ENCODE measurements at places on chromosomes 16 and 17. TPM values are rescaled to one million over a fixed set of nuclear protein-coding genes. Genes with fewer than 3 reads are reported as not detected.

GRCh38 chr17:17152385-17152784 lies 53.7 kb downstream of the PLD6 start:
- H3K36me3 ChIP-seq = peaks cover 57% of the 10 kb centered on the region
- H3K27me3 ChIP-seq = no peaks in the 10 kb centered on the region

DNA sequence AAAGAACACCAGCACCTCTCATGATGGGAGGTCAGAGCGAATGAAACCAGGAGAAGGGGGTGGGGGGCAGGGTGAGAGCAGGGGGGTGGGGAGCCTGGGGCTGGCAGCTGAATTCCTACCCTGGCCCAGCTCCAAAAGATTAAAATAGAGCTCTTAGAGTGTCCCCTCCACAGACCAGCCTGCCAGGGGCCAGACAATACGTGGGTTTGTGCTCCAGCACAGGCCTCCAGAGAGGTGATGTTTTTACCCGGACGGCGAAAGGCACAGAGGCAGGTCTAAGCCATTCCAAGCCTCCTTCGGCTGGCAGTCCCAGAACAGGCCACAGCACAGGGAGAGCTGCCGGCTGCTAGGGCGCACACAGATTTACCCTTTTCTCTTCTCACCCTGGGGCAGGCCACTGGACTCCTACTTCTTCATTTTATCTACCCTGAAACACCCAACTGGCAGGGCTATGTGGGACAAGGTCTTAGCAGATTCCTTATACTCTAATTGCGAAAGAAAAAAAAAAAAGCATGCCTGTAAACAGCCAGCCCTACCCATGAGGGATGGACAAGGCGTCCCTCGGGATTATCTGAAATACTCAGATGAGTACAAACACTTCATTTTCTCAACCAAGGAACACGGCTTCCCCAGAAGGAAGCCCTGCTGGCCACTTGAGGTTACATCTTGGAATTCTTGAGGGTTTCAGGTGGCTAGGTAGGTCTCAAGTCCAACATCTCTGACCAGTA lies 71.9 kb upstream of the NOG start:
- no peaks in the 10 kb centered on the region for H3K27me3 ChIP-seq
- DNase-seq = no peak
- H3K27ac ChIP-seq = peak overlapping the region; percentile 93
- no peak overlapping the region for H3K4me3 ChIP-seq

The BORCS6 gene
- total RNA-seq = 19.7 TPM

The KRT16 gene
- total RNA-seq = not detected

The PLXDC1 gene
- 25.0 TPM for total RNA-seq

- no peak overlapping the region for H3K4me3 ChIP-seq
- H3K4me1 ChIP-seq = no peaks in the 10 kb centered on the region
- no peaks in the 10 kb centered on the region for H3K36me3 ChIP-seq
Observed at GRCh38 chr17:27367121-27367981, 73.4 kb downstream of the WSB1 start.

DNA sequence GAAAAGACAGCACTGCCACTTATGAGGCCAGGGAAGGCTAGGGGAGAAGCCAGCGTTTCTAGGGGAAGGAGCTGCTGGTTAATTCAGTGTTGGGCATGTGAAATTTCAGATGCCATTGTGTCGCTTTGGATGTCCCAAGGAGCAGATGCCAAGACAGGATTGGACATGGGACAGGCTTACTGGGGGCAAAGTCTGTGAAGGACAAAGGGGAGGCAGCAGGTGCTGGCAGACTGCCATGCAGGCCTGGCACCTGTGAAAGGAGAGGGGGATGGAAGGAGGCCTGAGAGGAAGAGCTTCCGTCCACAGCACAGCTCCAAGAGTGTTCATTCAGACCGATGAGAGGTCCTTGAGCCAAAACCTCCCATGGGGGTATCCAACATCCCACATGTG lies 255.5 kb upstream of the RPL38 start:
- H3K4me1 ChIP-seq = no peaks in the 10 kb centered on the region
- no peak for DNase-seq
- H3K27ac ChIP-seq = no peak overlapping the region
- H3K36me3 ChIP-seq = no peaks in the 10 kb centered on the region
- H3K27me3 ChIP-seq = peaks cover 44% of the 10 kb centered on the region

- peaks cover 12% of the 10 kb centered on the region for H3K4me1 ChIP-seq
- H3K27ac ChIP-seq = peak overlapping the region; percentile 12
- no peak overlapping the region for H3K4me3 ChIP-seq
- peak; percentile 63 for DNase-seq
Observed at GRCh38 chr16:50271148-50272041, 5.0 kb downstream of the ADCY7 start.

The LRRC59 gene
- 60.3 TPM for total RNA-seq

DNA sequence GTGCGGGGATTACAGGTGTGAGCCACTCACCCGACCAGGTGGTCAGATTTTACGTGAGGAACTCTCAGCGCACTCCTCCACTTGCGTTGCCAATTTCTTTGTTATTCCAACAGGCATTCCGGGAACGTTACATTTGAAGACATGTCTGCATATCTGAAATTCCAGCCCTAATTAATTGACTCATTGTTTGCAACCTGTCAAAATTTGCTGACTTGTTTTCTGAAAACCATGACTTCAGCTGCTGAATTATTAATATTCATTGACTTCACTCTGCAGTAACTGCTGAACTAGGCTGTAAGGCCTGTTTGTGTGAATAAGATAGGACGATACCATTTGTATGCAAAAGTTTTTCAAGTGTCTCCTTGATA lies 16.6 kb downstream of the G6PC1 start:
- no peaks in the 10 kb centered on the region for H3K4me1 ChIP-seq
- H3K27ac ChIP-seq = no peak overlapping the region
- H3K4me3 ChIP-seq = no peak overlapping the region
- H3K36me3 ChIP-seq = no peaks in the 10 kb centered on the region

GRCh38 chr16:50555952-50556673 lies 7.9 kb downstream of the NKD1 start:
- no peaks in the 10 kb centered on the region for H3K27me3 ChIP-seq
- no peak overlapping the region for H3K4me3 ChIP-seq
- no peaks in the 10 kb centered on the region for H3K4me1 ChIP-seq
- DNase-seq = no peak

The CYTH1 gene
- total RNA-seq = 25.2 TPM

GRCh38 chr17:3027786-3028532 lies 35.4 kb downstream of the OR1D5 start:
- no peaks in the 10 kb centered on the region for H3K36me3 ChIP-seq
- no peaks in the 10 kb centered on the region for H3K27me3 ChIP-seq
- no peak overlapping the region for H3K4me3 ChIP-seq
- H3K4me1 ChIP-seq = peaks cover 11% of the 10 kb centered on the region

DNA sequence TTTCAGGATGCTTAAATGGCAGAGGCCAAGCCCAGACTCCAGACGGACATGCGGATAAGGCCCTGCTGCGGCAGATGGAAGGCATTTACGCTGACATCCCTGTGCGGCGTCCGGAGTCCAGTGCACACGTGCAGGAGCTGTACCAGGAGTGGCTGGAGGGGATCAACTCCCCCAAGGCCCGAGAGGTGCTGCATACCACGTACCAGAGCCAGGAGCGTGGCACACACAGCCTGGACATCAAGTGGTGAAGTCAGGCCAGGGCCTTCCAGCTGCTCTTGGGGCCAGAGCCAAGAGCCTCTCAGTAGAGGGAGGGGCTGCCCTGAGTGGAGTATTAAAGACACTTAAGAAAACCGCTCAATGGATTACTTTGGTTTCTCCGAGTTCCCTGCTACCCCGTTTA lies 29.4 kb downstream of the NARF start:
- H3K27ac ChIP-seq = no peak overlapping the region
- peaks cover 50% of the 10 kb centered on the region for H3K36me3 ChIP-seq
- H3K27me3 ChIP-seq = no peaks in the 10 kb centered on the region
- peaks cover 7% of the 10 kb centered on the region for H3K4me1 ChIP-seq

Measured in cardiac muscle cell (in vitro differentiated cells and primary cell).